Activated naive CD4-positive, alpha-beta T cell treated with anti-CD3 and anti-CD28 coated beads, Interleukin-2, amount 50 U/mL, for 72 hours (primary cell): ENCODE measurements at places on chromosomes 13 and 19.

DNA sequence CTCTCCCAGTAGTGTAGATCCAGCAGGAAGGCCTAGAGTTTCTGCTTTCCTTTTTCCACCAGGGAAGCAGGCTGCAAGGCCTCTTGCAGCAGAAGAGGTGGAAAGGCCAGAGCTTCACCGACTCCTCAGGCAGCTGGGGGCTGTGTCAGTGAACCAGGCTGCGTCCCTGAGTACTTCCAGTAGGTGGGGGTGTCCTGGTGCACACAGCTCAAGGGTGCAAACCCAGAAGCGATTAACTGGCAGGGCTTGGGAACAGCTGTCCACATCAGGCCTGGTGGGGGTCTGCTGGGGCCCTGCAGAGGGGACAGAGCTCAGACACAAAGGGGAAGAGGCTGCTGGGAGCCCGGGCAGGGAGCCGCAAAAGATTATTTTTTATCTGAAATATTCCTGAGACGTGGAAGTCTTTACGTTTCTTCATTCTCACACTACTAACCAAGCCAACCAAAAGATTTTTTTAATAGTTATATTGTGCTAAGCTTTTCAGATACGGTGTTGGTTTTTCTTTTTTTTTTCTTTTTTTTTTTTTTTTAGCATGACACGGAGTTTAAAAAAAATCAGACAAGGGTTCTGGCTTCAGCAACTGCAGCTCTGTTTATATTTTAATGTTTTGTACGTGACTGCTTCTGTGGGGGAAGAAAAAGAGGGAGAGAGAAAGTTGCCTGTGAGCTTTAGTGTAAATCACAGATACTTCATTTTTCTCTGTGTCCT is 11.0 kb downstream of the TSHZ3 start:
- DNase-seq = no peak

DNA sequence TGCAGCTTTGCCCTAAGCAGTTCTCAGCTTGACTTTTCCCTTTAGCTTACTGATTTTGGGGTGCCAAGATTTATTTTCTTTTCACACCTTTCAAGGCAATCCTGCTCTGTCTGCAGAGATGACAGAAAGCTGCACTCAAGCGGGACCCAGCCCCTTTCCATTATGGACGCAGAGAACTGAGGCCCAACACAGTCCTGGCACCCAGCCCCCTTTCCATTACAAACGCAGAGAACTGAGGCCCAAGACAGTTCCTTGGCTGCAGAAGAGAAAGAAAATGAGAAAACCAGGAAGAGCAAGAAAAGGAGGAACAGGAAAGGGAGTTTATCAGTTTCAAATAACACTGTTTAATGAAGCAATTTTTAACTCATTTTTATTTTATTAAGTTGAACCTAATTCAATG is 36.8 kb upstream of the ATP11A start:
- no peak for DNase-seq

DNA sequence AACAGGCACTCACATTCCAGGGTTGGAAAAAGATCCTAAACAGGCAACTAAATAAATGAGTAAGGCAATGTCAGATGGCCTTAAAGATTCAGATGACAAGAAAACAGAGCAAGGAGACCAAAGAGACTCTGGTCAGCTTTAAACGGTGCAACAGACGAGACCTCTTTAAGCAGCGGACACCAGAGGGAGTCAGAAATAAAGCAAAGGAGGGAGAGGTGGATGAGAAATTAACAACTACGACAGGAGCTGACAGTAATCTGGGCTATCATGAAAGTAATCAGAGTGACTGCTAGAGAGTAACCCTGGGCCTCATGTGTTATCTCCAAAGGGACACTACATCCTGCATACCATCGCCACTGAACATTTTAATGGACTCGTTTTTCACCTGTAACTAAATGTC is 1.1 kb downstream of the ZNF550 start:
- DNase-seq = no peak

- DNase-seq = no peak
Measured at GRCh38 chr13:71661921-71662320, 205.1 kb downstream of the DACH1 start.

DNA sequence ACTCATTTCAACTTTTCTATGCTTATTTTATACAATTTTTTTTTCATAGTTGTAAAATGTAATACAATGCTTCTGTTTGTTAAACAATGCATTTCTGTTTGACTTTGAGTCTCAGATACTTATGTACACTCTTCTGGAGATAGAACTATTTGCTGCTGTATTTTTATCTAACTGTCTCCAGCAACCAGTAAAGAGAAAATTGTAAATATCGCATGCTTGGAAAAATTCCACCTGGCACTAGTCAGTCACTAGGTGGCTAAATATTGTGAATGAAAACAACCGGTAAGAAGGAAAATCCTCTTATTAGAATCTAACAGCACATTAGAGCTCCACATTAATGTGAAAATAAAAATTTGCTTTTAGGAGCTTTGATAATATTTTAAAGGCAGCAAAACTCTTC is 876.5 kb downstream of the PCDH9 start:
- no peak for DNase-seq

DNA sequence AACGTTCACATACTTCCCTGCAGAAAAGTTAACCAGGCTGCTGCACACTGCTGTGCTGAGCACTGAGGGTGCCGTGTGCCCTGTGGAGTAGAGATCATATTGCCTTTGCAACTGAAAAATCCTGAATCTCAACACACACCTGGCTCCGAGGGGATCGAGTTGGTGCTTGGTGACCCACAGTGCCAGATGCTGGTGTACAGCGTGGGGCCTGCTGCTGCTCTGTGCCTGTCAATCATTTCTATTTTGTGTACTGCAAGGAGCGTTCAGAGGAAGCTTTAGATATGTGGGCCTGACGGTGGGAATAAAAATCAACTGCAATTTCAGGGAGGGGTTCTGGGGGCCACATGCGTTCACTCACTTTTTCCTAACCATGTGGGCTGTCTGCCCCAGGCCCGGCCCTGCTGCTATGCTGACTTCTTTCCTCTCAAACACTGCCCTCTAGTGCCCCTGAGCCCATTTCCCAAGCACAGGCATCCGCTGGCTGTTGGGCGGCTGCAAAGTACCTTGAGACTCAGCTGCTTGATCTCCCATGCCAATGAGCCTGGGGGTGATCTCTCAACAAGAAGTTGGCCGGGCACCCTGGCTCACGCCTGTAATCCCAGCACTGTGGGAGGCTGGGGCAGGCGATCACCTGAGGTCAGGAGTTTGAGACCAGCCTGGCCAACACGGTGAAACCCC is 9.7 kb upstream of the LENG8 start:
- DNase-seq = no peak

GRCh38 chr13:107065036-107065435 is 497.1 kb upstream of the ARGLU1 start:
- DNase-seq = no peak

GRCh38 chr19:29573486-29573885 is 32.6 kb upstream of the POP4 start:
- no peak for DNase-seq

DNA sequence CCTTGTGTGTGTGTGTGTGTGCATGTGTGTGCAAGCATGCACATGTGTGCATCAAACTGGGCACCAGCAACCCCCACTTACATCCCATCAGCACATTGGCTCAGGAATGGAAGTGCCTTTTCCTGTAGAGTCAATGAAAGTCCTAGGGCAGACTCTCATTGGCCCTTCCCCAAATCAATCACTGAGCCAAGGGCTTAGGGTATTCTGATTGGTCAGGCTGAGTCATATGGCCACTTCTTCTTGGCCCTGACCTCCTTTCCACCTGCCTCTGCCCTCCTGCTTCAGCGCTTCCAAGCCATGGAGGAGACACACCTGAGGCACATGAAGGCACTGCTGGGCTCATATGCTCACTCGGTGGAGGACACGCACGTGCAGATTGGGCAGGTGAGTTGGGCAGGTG is 20.9 kb downstream of the FCHO1 start:
- no peak for DNase-seq

DNA sequence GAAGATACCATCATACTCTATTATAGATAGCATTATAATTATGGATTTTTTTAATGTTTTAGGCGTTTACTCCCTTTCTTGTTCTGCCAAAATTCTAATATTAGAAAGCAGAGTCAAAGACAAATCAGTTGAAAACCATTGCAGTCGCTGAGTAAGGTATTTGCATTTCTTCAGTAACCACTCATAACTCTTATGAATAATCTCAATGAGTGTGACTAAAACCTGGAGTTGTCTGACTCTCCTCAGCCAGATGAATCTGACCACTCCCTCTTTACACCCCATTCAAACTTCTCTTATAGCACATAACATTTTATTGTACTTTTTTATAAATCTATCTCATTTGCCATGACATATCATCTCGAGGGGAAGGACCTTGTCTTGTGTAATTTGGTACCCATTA is 1006.5 kb downstream of the DIAPH3 start:
- DNase-seq = no peak

GRCh38 chr13:46685006-46685730 is 111.8 kb downstream of the ESD start:
- DNase-seq = no peak

DNA sequence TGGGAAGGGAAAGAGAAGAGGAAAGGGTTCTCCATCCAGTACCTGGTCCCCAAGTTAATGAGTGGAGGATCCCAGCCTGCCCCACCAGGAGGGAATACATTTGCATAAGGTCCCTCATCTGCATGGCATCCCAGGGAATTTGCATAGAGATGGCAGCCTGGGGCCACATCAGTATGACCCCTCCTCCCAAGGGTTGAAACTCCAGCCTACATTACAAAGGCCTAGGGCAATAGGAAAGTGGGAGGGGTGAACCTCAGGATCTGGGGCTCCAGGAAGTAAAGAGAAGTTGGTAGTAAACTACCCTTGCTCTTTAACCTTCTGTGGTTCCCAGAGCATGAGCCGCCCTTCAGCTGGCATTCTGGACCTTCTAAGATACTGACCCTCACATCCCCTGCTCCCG is 6.8 kb upstream of the NECTIN2 start:
- DNase-seq = no peak

- peak; percentile 57 for DNase-seq
Measured at GRCh38 chr19:45591004-45591637, 6.5 kb upstream of the OPA3 start.

- no peak for DNase-seq
Measured at GRCh38 chr13:27269114-27269665, 1.4 kb upstream of the RASL11A start.

- DNase-seq = no peak
Measured at GRCh38 chr19:38032951-38033350, 125.9 kb downstream of the SIPA1L3 start.

GRCh38 chr19:5057860-5058259 is 88.9 kb downstream of the KDM4B start:
- no peak for DNase-seq

GRCh38 chr13:73224703-73225102 is 165.9 kb downstream of the KLF5 start:
- DNase-seq = peak; percentile 11

GRCh38 chr13:32431361-32431760 is 3.4 kb upstream of the N4BP2L1 start:
- DNase-seq = no peak

DNA sequence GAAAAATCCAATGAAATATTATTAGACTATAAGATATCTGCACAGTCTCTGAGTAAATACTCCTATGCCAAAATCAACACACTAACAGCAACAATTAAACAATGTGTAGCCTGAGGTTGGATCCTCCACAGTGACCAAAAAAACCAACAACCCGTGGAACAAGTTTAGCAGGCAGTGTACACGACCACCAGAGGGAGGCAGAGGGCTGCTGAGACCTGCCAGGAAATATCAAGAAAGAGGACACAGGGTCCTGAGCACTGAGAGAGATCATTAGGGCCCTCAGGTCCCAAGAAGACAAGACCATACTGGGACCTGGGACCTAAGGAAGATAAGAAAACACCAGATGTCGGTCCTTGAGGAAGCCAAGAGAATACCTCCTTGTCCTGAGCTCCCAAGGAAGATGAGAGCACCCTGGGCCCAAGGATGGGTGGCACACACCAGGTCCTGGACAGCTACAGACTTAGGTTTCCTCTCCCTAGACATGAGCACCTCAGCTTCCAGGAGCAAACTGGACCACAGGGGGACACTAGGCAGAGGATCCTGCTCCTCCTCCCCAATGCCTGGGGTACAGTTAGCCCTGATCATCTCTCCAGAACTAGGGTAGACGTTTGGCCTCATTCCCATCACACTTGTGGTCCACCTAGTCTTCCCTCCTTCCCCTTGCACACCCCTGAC is 822 bp upstream of the ZNF274 start:
- DNase-seq = peak; percentile 71

DNA sequence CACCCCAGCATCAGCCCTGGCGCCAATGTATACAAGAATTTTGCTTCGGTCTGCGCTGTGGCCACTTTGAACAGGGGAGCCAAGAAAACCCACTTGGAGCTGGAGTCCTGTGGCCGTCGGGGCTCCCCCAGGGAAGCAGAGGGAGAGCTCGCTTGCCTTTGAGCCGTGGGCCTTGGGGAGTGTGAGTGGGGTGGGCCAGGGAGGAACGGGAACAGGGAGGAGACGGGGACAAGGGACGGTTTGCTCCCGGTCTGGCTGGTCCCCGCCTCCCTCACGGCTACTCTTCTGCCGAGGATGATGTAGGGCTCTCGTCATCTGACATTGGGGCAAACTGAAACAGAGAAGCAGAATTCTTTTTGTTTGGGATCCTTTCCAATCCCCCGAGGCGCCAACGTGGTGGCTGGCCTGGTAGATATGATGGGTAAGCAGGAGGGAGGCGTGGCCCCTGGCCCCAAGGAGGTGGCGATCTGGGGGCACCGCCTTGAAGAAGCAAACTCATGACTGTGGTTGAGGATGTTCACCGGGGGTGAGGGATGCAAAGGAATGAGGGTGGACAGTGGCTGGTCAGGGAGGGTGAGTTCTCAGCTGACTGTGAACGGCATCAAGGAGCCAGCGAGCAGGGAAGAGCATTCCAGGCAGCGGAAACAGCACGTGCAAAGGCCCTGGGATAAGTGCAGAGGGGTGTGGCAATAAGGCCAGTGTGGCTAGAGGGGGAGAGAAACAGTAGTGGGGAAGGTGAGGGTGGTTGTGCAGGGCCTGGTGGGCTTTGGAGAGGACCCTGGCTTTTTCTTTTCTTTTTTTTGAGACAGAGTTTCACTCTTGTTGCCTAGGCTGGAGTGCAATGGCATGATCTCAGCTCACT is 10.9 kb upstream of the SPC24 start:
- DNase-seq = no peak

GRCh38 chr13:94329754-94330551 is 149.5 kb downstream of the DCT start:
- no peak for DNase-seq

- peak; percentile 13 for DNase-seq
Measured at GRCh38 chr19:1089891-1090290, 5.3 kb downstream of the POLR2E start.

GRCh38 chr13:98201189-98201588 is 24.1 kb upstream of the RNF113B start:
- no peak for DNase-seq

GRCh38 chr13:99639126-99639525 is 137.9 kb downstream of the TM9SF2 start:
- no peak for DNase-seq
